ENCODE measurements at places on chromosomes 3 and 15.

GRCh38 chr3:125594125-125594524 lies 1.2 kb downstream of the OSBPL11 start:
- DNase-seq = peak; percentile 29

- DNase-seq = no peak
Measured at GRCh38 chr3:11010426-11011165, 18.0 kb downstream of the SLC6A1 start.

GRCh38 chr15:68603216-68603595 lies 24.4 kb downstream of the CORO2B start:
- DNase-seq = no peak

DNA sequence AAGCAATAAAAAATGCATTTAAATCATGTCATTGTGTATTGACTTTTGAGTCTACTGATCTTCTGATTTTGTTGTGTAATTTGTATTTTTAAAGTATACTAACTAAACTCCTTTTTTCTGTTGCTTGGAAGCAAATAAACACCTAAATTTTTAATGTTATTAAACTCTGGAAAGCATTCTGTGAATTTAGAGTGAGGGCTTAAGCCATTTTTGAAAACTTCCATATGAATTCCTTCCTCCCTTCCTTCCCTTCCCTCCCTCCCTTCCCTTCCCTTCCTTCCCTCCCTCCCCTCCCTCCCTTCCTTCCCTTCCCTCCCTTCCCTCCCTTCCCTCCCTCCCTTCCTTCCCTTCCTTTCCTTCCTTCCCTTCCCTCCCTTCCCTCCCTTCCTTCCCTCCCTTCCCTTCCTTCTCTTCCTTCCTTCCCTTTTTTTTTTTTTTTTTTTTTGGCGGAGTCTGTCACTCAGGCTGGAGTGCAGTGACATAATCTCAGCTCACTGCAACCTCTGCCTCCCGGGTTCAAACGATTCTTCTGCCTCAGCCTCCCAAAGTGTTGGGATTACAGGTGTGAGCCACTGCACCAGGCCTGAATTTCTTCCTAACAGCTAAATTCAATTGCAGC lies 56.6 kb upstream of the SENP5 start:
- no peak for DNase-seq

GRCh38 chr3:45972534-45973402 lies 22.9 kb downstream of the FYCO1 start:
- peak; percentile 98 for DNase-seq

DNA sequence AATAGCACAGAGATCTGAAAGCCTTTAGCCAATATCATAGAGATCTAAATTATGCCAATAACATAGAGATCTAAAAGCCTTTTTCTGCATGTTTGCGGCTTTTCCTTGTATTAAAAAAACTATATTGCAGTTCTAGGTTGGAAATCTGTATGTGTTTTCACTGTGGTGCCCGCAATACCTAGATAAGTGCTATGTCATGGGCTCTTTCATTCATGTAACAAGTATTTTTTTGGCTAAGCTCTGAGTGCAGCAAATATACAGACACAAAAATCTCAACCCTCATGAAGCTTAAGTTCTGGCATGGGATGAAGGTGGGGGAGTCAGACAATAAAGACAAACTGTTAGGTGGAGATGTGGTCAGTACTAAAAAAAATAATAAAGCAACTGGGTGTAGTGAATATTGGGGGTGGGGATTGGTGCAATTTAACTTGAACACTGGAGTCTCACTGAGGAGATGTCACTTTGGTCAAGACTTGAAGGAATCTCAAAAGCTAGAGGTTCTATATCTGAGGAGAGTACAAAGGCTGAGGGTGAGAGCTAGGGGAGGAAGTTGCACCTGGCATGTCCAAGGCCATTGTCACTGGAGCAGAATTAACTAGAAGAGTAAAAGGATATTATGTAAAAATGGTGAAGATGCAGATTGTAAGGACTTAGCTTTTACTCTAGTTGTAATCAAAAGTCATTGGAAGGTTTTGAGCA lies 973 bp downstream of the BUB1B start:
- no peak for DNase-seq

GRCh38 chr3:142281474-142281873 lies 56.1 kb upstream of the GK5 start:
- DNase-seq = no peak

DNA sequence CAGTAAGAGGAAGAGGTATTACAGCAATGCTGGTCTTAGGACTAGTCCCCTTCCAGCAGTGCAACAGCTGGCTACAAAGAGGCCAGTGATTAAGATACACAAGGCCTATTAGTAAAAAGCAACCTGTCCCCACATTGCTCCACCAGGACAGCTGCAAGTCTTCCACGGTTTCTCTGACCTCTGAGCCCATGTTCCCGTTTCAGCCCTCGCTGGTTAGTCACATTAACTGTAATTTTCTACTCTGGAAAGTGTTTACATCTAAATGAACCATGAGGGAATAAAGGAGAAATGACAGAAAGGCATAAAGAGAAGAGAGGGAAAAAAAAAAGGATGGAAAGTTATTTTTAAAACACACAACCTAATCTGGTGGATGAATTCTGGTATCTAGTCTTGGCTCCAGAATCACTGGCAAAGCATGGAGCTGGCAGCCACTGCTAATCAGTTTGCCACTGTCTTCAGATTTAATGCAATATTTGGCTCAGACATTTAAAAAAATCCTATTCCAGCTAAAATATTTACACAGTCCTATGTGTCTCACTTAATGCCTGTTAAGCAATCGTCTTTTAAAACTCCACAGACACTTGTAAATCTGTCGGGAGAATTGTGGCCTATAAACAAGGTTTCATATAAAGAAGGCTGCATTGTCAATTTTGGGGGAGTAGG lies 154.9 kb downstream of the GREM1 start:
- DNase-seq = no peak

DNA sequence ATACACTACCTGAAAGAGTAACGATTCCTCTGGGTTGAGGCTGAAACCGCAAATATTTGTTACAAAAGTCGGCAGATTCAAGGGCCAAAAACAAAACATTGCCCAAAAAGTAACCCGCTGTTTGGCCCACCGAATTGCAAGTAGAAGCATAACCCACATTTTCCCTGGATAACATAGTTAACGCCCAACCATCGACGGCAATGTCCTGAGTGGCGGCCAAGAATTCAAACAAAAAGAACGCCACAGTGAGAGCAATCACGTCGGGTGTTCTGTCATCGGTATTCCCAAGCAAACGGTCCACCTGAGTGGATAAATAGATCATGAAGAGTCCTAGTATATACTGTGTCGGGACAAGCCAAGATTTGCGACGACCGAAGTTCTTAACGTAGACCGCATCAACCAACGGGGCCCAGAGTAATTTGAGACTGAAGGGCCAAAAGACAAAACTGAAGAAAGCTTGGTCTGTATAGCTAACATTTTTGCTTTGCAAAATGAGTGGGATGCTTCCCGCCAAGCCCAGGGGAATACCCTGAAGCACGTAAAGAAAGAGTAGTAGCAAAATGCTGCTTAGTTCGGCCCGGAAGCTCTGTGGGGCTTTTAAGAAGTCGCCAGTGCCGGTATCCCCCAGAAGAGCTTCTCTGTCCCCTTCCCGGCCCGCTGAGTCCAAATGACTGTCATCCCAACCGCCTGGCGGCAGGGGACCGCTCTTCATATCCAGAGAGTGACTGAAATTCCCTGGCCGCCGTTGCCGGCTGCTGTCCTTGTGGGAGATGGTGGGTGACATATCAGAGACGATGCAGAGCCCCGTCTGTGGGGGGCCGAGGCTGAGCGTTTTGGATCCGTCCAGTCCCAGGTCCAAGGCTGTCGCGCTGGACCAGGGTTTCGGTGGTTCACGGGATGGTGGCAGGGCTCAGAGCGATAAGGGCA lies 750 bp downstream of the SLC33A1 start:
- no peak for DNase-seq

DNA sequence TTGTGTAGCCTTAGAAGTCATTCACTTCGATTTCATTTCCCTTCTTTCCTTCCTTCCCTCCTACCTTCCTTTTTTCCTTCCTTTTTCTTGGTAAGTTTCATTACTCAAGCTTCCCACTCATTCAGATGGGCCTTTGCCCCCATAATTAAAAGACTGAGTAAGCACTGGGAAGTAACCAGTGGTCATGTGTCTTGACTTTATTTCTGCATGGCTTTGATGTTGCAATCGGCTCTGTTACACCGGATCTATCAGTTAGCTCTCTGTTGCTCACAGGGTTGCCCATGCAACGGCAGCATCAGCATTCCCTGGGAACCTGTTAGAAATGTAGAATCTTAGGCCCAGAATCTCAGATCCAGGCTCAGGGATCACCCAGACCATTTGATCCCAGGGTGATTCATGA lies 25.6 kb upstream of the LARS2 start:
- DNase-seq = peak; percentile 75

DNA sequence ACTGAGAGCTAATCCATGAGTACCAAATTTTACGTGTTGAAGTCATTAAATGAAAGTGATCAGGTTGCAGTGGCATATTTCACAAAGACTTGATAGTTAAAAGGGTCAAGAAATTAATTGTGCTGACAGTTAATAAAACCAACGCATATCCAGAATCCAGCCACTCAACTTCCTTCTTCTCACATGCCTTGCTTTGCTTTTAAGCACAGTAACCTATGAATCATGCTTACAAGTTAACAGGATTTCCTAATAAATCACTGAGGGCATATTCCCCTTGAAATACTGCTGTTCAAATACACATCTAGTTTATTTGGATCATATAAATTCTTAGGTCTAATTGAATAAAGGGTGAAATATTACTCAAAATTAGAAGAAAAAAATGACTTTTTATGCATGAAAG lies 801.5 kb upstream of the EPHA6 start:
- peak; percentile 63 for DNase-seq

DNA sequence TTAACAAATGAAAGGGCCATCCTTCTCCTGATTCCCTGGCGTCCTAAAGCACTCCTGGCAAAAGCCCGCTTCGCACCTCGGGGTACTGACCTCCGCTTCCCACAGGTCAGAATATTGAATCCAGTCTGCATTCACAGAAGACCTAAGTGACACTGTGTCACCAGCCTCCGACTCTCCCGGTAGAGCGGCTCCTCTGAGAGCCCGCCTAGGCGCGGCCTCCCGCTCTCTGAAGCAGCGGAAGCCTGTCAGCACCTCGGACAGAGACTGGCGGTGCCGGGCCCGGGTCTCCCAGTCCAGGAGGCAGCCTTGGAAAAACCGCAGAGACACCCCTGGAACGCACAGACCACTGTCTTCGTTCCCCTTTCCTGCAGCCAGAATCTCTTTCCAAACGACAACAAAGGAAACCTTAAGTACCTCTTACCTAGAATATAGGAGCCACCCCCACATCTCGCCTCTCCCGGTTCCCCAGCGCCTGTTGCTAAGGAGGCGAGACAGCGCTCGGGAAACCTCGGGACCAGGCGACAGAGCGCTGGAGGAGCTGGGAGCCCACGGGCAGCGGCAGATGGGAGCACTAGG lies 1.2 kb downstream of the GABRB3 start:
- DNase-seq = no peak

DNA sequence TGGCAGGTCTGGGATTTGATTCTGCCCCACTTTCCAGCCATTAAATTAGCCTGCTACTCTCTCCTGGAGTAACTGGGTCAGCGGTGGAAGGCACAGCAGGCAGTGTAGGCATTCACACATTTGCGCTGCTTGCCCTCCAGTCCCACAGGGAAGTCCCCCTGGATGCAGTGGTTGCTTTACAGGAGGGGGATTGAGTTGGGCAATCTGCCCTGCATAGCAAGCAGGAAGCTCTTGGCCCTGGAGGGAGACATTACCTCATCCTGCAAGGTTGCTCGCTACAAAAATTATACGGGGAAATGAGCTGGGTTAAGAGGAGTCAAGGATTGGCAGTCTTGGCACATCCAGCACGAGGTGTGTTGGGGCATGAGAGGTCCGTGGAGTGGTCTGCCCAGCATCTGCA lies 14.8 kb downstream of the MCM2 start:
- peak; percentile 64 for DNase-seq

GRCh38 chr15:88619796-88620195 lies 1.3 kb upstream of the AEN start:
- no peak for DNase-seq

- no peak for DNase-seq
Measured at GRCh38 chr15:46764851-46765250, 952.5 kb upstream of the SEMA6D start.

DNA sequence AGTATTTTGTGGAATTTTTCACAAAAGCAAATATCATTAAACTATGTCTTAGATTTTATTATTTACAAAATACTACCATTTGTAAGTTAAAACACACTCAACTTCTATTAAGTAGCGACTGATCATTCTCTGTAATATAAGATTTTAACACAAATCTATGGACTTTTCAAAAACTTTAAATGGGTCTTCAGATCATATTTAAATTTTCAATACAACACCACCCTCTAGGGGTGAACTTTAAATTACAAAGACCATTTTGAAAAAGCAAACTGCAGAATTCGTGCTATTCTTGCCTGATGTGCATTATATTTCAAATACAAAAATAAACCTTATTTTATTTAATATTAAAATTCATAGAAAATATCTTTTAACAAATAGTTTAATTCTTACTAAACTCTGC lies 8.2 kb upstream of the VGLL4 start:
- DNase-seq = peak; percentile 50

- DNase-seq = no peak
Measured at GRCh38 chr15:64009241-64009640, 37.0 kb downstream of the DAPK2 start.

DNA sequence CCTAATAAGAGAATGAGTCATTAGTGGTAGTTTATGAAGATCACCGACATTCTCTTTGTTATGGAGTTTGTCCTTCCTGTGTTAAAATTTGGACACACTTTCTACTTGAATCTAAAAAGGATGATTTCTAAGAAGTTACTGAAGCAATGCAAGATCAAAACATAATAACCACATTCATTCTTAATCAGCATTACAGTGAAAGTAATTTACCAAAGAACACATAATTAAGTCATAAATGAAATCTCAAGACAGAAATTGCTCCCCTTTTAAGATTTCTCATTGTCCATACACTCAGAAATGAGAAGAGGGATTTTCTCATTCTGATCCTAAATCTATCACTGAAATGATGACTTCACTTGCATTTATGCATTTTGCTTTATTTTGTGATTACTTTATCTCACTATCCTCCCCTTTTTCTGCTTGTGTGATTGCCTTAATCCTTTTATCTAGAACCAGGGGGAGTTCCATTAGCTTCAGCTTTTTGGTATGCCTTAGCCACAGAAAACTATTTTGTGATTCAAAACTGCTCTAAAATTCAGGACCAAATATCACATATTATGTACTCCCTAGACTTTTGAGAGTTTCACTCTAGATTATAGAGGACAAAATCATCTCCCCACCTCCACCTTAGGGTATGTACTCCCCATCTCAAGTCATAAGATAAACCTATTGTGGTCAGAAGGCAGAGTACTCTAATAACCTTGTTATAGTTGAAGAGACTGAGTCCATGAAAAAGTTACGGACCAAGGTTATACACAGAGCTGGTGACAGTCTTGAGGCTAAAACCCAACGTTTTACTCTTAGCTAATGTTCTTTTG lies 817.6 kb upstream of the CFAP20DC start:
- no peak for DNase-seq

DNA sequence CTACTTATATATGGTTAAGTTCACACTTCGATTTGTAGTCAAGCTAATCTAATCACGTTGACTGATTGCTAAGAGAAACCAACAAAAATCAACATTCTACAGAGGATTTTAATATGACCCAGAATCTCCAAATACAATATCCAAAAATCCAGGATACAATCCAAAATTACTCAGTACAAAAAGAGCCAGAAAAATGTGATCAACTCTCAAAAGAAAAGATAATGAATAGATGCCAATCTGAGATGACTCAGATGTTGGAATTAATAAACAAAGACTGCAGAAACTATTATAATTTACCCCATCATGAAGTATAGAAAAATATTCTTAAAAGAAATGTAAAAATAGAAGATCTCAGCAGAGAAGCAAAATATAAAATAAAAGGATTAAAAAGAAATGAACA lies 22.3 kb downstream of the HACL1 start:
- DNase-seq = no peak

All from renal cortical epithelial cell (primary cell).